Hippocampal formation (tissue), 2 donors: ENCODE measurements at places on chromosomes 4 and X.

DNA sequence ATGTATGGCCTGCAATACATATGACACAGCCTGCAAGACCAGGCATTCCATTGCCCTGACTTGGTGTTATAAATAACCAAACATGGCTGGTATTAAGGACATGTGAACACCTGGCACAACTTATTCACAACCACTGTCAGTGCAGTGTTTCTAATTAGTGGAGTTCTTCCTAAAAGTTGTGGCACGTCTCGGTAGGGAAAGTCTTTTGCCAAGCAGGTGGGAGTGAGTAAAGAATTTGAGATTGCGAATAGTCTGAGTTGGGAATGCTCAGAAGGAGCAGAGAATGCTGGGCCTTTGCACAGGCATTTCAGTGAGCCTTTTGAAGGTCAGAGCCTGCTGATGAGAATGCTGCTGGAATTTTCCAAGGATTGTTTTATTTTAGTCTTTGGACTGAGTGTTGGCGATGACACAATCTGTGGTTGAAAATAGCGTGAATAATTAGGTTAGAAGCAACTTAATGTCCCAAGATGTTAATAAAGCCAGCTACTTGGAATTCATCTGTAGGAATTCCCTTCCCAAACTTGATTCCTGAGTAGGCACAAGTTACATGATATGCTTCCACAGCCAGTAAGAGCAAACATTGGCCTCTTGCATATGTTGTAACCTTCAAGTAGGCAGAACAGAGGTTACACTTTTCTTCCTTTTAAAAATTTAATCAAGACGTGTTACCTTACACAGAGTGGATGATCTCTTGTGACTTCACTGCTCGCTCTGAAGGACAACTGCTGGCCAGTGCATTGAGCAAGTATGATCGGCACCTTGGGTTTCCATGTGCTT, 83.6 kb upstream of the PGRMC2 start:
- DNase-seq: no peak

DNA sequence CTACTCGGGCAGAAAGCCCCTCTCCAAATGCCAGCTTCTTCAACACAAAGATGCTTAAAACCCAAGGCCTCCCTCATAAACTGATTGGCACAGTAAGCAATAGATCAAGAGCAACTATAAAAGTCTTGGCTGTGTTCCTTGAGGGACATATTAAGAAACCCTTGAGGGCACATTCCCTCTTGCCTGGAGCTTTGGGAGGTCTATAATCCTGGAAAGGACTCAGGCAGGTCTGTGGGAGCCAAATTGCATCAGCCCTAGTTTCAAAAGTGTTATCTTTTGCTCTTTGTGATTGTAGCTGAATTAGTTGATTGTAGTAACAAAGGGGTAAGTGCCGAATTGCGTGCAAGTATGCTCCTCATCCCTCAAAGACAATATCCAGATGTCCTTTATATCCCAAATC, 18.6 kb upstream of the SETD7 start:
- DNase-seq: no peak

DNA sequence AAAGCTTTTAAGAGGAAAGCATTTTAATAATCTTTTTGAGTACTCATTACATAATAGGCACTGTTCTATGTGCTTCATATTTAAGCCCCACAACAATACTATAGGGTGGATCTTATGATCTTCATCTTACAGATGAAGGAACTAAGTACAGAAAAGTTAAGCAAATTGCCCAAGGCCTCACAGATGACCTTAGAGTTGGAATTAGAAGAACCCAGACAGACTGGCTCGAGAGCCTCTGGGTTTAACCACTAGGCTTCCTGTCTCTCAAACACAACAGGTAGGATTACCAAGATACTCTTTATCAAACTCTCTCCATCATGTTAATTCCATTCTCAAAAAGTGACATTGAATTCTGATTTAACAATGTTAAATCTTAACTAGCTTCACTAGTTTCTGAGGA, 23.8 kb downstream of the TRPC5 start:
- no peak for DNase-seq

- DNase-seq: no peak
Observed at GRCh38 chr4:3211866-3212265, 37.1 kb upstream of the MSANTD1 start.

GRCh38 chrX:40100141-40100536, 2.4 kb upstream of the BCOR start:
- DNase-seq: no peak

- DNase-seq: no peak
Observed at GRCh38 chrX:119647089-119647488, 40.9 kb upstream of the NKRF start.

DNA sequence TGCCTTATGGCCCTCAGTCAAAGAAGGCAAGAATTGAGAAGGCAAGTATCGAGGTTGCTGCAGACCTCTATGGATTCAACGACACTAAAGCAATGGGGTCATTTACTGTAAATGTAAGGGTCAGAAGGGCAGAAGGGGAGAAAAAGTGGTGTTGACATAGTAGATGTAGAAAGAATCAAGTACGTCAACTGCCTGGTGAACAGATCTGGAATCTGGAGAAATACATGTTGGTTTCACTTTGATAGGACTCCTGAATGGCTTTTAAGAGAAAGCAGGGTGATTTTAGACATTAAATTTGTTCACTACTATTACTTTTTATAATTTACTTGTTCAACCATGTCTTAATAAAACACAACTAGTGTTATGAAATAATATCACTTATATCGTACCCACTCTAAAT, 81.3 kb upstream of the FSTL5 start:
- DNase-seq: no peak

DNA sequence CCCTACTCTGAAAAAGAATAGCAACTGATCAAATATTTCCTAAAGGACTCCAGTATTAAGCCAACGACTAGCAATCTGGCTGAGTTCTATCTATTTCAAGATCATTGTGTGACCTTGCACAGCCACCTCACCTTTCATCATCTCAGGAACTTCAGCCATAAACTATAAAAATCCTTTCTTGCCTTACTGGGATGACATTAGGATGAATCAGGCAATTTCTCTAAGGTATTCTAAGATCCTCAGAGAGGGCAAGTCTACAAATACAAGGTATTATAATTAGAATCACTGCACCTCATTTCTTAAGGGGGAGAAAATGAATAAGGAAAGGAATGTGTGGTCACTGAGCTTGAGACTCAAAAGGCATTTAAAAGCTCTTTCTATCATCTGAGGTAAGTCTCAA, 152.6 kb downstream of the GRIA3 start:
- no peak for DNase-seq

DNA sequence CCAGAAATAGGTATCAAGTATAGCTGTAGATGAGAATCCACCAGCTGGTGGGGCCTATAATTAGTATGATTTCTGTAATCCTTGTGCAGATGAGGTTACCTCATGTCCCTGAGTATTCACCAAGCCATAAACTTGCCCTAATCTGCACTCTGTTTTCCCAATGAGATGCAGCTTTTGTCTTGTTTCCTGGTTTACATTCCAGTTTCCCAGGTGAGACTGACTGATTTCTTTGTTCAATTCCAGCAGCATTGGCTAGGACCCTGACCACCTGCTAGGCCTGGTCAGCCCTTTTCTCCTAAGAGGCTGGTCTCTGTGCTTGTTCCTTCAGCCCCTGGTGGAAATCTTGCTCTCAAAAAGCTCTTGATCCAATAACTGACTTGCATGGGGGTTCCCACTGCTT, 44.6 kb downstream of the GABRB1 start:
- DNase-seq: no peak

GRCh38 chr4:6492861-6493657, 20.6 kb upstream of the PPP2R2C start:
- no peak for DNase-seq

- no peak for DNase-seq
Observed at GRCh38 chr4:133839326-133839725, 362.3 kb downstream of the PABPC4L start.

- DNase-seq: peak; percentile 32
Observed at GRCh38 chrX:119573840-119574393, 446 bp upstream of the UBE2A start.

- DNase-seq: no peak
Observed at GRCh38 chr4:65654976-65655375, 15.3 kb downstream of the EPHA5 start.

DNA sequence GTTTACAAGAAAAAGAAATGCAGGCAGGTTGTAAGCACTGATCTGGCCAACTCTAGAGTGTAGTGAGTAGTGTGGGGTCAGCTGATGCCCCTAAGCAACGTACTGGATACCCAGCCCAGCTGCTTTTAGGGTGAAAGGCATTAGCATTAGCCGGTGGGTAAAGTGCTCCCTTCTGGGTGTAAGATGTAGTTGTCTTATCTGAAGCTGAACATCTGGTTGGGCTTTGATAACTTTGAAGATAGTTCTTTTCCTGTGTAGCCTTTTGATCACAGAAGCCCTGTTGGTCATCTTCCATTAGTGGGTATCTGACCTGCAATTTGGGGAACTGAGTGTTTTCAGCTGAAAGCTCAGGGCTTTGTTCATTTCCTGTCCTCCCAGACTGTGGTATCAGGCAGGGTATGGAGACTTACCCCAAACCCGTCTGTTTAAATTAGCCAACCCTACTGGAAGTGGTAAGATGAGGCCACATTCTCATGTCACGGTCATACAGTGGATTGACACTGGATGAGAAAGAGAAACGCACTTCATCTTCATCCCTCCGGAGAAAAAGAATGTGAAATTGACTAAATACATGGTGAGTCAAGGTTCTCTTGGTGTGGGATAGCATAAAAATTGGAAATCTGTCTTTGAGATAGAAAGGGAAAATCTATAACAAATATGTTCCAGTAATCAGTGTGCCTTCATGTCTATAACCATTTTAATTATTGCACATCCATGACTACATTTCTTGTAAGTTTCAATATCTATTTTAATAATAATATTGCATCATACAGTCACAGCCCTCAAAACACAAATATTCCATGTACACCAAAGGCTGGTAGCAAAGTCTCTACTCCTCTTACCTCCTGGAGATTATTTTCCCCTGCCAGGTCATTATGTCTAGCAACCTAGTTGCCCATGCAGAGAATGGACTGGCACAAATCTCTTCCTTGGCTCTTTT, 8.7 kb downstream of the RHOH start:
- DNase-seq: no peak

DNA sequence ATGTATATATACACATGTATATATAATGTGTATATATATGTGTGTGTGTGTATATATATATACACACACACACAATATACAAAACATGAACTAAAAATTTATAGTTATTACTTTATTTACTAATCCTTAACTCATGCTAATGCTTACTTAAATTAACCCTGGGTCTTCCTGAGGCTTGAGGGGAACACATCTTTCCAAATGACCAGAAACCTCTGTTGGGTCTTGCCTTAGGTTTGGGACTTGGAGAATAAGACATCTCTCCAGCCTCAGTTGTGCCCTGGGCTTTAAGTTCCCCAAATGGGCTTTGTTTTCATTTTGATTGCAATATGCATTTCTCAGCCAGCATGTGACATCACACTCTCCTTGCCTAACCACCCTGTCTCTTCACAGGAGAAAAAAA, 7.7 kb downstream of the GEMIN8 start:
- no peak for DNase-seq

DNA sequence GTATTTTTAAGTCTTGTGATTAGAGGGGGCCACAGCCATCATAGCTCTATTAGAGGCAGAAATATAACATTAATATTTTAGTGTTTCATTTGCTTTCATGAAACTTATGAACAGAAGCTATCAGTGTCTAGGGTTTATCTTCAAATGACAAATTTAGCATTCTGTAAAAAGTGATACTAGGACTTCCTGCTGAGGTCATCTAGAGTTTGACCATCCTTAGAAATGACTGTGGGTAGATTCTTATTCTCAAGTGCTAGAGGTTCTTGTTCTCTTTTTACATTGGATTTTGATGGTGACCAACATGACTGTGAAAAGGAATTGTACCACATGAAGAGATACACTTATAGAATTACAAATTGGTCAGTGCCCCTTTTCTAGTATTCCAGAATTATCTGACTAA, 568.6 kb downstream of the RPA4 start:
- no peak for DNase-seq

- DNase-seq: no peak
Observed at GRCh38 chrX:42269186-42269585, 345.8 kb upstream of the CASK start.

GRCh38 chr4:123593655-123594054, 197.1 kb downstream of the SPRY1 start:
- no peak for DNase-seq

DNA sequence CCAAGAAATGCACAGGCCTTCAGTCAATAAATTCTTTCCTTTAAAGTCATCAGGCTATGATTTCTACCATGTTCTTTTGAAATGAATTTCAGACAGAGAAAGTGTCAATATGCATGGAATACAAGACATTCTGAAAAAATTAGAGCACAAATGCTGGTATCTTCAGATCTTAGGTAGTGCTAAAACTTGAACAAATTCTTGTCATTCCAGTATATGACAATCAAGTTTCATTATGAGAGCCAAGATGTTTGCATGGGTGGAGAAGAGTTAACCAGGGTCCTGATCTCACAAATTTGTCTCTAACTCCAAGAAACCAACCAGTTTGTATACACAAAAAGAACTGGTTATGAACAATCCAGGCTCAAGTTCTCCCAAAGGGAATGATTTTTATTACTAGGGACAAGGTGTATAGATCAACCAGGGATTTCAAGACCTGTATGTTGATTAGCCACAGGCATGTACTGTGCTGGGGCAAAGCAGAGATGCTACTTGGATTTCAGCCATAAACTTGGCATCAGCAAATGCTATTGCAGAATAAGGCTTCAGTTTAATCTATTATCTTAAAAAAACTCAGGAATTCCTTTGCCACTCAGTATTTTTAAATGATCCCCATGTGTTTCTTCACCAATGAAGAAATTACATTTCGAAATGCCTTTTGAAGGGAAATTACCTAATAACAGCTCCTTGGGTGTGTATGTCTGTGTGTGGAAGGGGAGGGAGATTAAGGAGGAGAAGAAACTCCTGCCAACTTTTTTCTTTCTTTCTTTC, 69.7 kb downstream of the FANCB start:
- DNase-seq: no peak

GRCh38 chrX:17412692-17413091, 37.7 kb downstream of the NHS start:
- DNase-seq: no peak

DNA sequence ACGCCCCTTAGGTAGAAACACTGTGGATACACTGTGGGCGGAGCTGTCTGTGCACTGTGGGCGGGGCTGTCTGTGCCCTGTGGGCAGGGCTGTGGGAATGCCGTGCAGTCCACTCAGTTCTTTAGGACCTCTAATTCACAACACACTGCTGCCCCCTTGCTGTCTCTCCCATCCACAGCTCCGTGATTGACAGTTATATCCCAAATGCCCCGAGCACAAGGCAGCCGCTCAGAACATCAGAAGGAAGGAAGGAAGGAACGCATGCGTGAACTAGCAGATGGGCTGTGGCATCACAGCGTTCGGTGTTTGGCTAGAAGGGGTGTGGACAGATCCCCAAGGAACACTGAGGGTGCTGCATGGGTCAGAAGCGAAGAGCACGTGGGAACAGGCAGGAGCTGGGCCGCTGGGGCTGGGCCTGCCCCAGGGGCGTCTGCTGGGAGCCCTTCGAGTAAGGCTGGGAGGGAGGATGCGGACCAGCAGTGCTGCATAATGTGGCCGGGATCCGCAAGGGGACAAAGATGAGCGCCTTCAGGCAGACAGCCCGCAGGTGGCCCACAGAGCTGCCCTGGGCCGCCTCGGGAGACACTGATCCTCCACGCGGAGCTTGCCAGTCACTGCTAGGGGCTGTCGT, 29.8 kb downstream of the ACOX3 start:
- no peak for DNase-seq
